Motor neuron (in vitro differentiated cells): ENCODE measurements at places on chromosomes 2 and 18. TPM values are rescaled to one million over a fixed set of nuclear protein-coding genes. Genes with fewer than 3 reads are reported as not detected.

Gene DTNB
- 25.7 and 31.5 TPM in 2 replicates for total RNA-seq

Gene KRTCAP3
- total RNA-seq = 1.2 and 4.2 TPM in 2 replicates

Gene HNMT
- 3.5 and 5.5 TPM in 2 replicates for total RNA-seq

Gene FLACC1
- total RNA-seq = 0.46 and 0.50 TPM in 2 replicates

Gene MROH2A
- total RNA-seq = not detected in 2 replicates

Gene CABYR
- 6.8 TPM in 2 replicates for total RNA-seq

Gene TPO
- 0.27 and 0.47 TPM in 2 replicates for total RNA-seq

Gene HES6
- 41.1 and 41.6 TPM in 2 replicates for total RNA-seq

Gene PROKR1
- 0.39 TPM in 1 of 2 replicates, not detected in the other for total RNA-seq

Gene IL1F10
- 0.81 TPM in 1 of 2 replicates, not detected in the other for total RNA-seq

Gene CNTNAP5
- total RNA-seq = 12.6 and 13.3 TPM in 2 replicates

Gene RSAD2
- total RNA-seq = 1.2 and 1.6 TPM in 2 replicates

Gene ZAP70
- 1.4 and 1.9 TPM in 2 replicates for total RNA-seq

Gene DNAJC5G
- total RNA-seq = not detected in 2 replicates

Gene COL4A3
- total RNA-seq = 1.3 and 1.9 TPM in 2 replicates

Gene ITGAV
- total RNA-seq = 9.9 and 11.0 TPM in 2 replicates

Gene HOXD8
- total RNA-seq = 18.1 and 19.4 TPM in 2 replicates

Gene FBXO36
- total RNA-seq = 2.9 and 4.6 TPM in 2 replicates

Gene TXNDC2
- total RNA-seq = 0.22 TPM in 1 of 2 replicates, not detected in the other

Gene GAL3ST2
- total RNA-seq = 0.42 TPM in 1 of 2 replicates, not detected in the other

Gene TET3
- total RNA-seq = 10.7 and 13.2 TPM in 2 replicates

Gene NT5DC4
- total RNA-seq = 0.19 and 0.24 TPM in 2 replicates

Gene CCDC74B
- total RNA-seq = 1.3 and 1.8 TPM in 2 replicates

Gene MGAT4A
- total RNA-seq = 52.7 and 54.9 TPM in 2 replicates

Gene PAIP2B
- total RNA-seq = 0.65 and 0.66 TPM in 2 replicates

Gene C1QL2
- total RNA-seq = 0.14 and 0.22 TPM in 2 replicates

Gene ASPRV1
- 2.8 and 5.5 TPM in 2 replicates for total RNA-seq

Gene LOXL3
- total RNA-seq = 8.8 and 9.9 TPM in 2 replicates

Gene NR4A2
- total RNA-seq = 0.52 and 0.86 TPM in 2 replicates

Gene FOXI3
- 0.20 and 0.22 TPM in 2 replicates for total RNA-seq

Gene OR6B2
- total RNA-seq = 0.18 TPM in 1 of 2 replicates, not detected in the other

Gene CD8B
- not detected in 2 replicates for total RNA-seq

Gene KCNJ13
- total RNA-seq = 5.6 and 5.7 TPM in 2 replicates
